ENCODE measurements at places on chromosomes 7 and 10.

DNA sequence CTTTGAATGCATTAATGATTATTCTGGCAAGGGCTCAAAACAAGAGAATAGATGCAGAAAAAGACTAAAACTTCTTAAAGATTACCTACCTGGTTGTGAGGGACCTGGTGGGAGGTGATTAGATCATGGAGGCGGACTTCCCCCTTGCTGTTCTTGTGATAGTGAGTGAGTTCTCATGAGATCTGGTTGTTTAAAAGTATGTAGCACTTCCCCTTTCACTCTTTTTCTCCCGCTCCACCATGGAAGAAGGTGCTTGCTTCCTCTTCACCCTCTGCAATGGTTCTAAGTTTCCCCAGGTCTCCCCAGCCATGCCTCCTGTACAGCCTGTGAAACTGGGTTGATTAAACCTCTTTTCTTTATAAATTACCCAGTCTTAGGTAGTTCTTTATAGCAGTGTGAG is 226.6 kb downstream of the ARHGAP12 start:
- peak; percentile 68 for DNase-seq

GRCh38 chr7:5507013-5507412 is 83.4 kb upstream of the TNRC18 start:
- no peak for DNase-seq

GRCh38 chr7:132464740-132465139 is 111.5 kb downstream of the PLXNA4 start:
- no peak for DNase-seq

DNA sequence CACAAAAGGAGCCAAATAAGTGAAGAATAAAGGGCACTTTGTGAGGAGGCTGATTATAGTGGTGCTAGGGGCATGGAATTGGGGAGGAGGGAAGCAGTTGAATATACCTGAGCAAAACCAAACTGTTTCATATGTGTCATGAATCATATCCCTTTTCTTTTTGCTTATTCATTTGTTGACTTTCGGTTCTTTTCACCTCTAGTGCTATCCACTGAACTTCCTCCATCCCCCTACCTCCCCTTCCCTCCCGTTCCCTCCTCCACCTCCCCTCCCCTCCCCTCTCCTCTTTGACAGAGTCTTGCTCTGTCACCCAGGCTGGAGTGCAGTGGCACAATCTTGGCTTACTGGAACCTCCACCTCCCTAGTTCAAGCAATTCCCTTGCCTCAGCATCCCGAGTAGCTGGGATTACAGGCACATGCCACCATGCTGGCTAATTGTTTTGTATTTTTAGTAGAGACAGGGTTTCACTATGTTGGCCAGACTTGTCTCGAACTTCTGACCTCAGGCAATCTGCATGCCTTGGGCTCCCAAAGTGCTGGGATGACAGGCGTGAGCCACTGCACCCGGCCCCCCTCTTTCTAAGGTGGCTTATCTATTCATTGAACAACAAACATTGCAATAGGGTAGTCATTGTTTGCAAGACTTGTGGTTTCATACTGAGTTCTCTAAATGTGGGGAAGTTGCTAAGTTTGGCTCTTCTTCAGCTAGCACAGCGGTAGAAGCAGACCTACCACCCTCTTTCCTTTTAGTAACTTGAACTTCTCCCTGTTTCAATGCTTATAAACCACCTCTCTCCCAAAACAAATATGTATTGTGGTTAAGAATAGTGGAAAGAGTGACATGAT is 150.4 kb upstream of the PRPS1L1 start:
- peak; percentile 61 for DNase-seq

- no peak for DNase-seq
Measured at GRCh38 chr7:124575176-124575575, 190.4 kb downstream of the GPR37 start.

- no peak for DNase-seq
Measured at GRCh38 chr7:111951052-111951451, 255.1 kb downstream of the DOCK4 start.

- no peak for DNase-seq
Measured at GRCh38 chr7:12569673-12570072, 847 bp upstream of the SCIN start.
